ENCODE measurements at places on chromosomes 16 and 17.
A peak's percentile ranks its signal among the peaks of the same experiment; 100 is the strongest.

DNA sequence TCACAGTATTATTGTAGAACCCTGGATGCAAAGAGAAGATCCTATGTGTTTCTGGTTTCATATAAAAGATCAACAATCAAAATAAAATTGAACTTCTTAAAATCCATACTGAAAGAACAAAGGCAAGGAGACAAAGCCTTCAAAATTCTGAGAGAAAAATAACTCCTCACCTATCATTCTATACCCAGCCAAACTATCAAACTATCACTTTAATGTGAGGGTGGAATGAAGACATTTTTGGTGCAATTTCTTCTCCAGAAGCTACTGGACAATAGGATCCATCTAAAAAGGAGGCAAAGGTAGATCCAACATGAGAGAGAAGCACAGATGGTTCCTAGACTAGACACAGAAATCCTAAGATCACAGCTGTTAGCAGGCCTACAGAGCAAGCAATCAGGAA is 71.1 kb downstream of the CPPED1 start:
- DNase-seq: peak; percentile 22

GRCh38 chr17:64441772-64442540 is 7.0 kb upstream of the MILR1 start:
- peak; percentile 58 for DNase-seq

GRCh38 chr16:11354733-11355574 is 9.7 kb downstream of the RMI2 start:
- peak; percentile 56 for DNase-seq

GRCh38 chr17:1171953-1172352 is 7.8 kb downstream of the ABR start:
- no peak for DNase-seq

- DNase-seq: peak; percentile 88
Observed at GRCh38 chr17:39663688-39664580, 1.2 kb upstream of the TCAP start.

DNA sequence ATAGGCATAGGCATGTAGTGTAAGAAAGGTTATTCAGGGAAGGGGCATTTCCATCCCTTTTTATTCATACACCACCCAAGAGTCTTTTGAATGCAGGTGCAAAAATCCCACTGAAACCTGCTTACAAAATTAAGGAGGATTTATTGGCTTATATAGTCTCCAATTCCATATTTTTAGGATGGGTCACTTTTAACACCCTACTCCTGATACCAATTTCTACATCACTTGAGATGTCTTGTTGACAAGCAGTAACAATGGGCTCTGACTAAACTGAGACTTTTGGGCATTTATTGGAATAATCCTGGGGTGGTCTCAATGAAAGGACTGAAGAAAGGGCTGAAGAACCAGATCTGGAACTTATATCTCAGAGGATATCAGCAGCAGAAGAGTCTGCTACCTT is 18.9 kb upstream of the NKD1 start:
- no peak for DNase-seq

GRCh38 chr17:79917902-79918484 is 78.8 kb upstream of the CBX4 start:
- peak; percentile 57 for DNase-seq

DNA sequence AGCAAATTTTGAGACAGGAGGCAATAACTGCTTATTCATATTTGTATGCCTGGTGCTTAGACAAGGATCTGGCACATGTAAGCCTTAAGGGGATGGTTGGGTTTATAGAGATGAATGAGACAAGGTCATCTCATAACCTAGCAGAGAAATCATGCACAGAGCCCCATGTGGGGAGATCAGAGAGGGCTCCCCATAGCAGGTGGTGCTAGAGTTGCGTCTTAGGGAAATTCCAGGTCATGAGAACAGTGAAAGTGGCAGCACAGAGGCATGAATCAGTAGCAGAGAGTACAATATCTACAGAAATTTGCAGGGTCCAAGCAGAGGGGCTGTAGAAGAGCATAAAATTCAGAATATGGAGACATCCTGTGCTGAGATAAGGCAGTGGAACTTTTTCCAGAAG is 57.3 kb downstream of the SLC6A2 start:
- no peak for DNase-seq

DNA sequence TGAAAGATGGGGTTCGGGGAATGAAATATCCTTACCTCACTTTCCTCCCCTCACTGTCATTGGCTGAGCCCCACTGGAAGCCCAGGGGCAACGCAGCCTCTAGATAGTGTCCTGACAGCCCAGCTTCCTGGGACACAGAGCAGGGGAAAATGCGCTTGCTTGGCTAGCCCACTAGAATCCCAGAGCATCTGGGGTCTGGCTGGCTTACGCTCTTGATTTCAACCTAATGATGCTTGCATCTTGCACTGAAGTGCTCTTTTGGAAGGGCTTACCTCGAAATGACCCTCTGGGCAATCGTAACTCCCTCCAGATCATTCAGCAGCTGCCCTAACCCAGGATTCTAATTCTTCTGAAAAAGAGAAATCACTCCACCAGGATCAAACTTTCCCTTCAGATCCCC is 147.6 kb downstream of the SOX9 start:
- DNase-seq: no peak

DNA sequence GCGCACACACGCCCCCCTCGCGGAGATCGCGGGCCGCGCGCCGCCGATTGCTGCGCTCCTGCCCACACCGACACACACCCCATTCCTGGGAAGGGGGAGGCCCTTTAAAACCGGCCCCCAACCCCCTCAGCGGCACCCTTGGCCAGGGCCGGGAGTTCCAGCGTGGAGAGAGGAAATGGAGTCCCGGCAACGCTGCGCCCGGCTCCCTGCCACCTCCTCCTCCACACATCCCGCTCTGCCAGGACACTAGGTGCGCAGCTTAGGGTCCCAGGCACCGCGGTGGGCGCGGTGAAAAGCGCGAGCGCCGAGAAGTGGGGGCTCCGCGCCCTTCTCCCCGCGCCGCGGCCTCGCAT is 397 bp downstream of the CDC42EP4 start:
- peak; percentile 78 for DNase-seq

DNA sequence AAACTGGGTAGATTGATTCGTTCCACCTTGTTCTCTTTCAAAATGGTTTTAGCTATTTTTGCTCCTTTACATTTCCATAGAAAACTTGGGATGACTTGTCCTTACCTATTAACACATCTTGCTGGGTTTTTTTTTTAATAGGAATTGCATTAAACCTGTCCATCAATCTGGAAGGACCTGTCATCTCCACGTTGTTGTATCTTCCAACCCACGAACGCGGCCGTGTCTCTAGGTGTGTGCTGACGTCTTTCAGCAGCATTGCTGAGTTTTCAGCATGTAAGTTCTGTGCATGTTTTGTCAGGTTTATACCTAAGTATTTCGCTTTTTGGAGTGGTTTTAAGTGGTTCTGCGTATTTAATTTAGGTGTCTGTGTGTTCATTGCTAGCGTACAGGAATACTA is 60.4 kb upstream of the GNG13 start:
- peak; percentile 59 for DNase-seq

GRCh38 chr16:71585318-71585703 is 8.4 kb upstream of the TAT start:
- no peak for DNase-seq

DNA sequence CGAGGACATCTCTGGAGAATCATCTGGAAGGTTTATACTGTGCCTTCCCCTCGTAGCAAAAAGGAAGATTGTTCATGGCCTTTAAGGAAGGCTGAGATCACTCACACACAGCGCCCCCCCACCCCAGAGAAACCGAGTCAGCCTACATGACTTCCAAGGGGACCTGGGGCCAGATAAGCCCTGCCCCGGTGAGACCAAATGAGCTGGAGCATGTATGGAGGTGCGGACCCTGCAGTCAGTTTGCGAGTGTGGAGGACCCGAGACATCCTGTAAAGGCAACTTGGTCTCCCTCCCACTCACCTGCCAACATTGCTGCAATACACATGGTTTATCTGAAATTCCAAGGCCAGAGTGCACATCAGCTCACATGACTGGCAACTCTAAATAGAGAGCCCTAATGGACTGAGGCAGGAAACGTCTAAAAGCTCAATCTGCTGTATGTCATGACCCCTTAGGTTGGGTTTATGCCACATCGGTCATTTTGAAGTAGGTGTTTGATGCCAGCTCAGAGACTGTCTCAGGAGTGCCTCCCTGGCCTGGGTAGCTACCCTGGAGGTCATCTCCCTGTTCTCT is 233.6 kb downstream of the CPPED1 start:
- DNase-seq: no peak

DNA sequence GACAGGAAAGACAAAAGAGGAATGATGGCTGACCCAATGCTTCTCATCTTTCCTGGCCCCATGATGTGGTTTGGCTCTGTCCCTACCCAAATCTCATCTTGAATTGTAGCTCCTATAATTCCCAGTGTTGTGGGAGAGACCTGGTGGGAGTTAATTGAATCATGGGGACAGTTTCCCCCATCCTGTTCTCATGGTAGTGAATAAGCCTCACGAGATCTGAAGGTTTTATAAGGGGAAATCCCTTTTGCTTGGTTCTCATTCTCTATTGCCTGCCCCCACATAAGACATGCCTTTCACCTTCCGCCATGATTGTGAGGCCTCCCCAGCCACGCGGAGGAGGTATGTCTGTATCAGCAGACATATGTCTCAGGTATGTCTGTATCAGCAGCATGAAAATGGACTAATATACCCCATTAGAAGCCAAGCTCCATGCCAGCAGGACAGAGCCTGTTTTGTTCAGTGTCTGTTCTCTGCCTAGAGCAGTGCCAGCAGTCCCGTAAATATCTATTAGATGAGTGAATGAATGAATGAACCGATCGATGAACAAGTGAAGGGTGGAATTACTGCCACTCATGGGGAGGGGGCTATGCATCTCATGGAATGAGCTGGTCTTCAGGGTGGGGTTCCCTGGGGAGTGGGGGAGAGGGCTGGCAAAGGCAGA is 304.4 kb downstream of the SOX9 start:
- no peak for DNase-seq

DNA sequence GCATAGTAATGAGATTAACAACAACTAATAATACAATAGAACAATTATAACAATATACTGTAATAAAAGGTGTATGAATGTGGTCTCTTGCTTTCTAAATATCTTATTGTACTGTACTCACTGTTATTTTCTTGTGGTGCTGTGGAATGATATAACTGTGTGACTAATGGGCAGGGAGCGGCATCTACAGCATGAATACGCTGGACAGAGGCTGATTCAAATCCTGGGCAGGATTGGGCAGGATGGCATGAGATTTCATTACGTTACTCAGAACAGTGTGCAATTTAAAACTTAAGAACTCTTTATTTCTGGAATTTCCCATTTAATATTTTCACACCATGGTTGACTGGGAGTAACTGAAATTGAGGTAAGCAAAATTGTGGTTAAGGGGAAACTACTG is 1239.8 kb upstream of the GOT2 start:
- DNase-seq: peak; percentile 73

DNA sequence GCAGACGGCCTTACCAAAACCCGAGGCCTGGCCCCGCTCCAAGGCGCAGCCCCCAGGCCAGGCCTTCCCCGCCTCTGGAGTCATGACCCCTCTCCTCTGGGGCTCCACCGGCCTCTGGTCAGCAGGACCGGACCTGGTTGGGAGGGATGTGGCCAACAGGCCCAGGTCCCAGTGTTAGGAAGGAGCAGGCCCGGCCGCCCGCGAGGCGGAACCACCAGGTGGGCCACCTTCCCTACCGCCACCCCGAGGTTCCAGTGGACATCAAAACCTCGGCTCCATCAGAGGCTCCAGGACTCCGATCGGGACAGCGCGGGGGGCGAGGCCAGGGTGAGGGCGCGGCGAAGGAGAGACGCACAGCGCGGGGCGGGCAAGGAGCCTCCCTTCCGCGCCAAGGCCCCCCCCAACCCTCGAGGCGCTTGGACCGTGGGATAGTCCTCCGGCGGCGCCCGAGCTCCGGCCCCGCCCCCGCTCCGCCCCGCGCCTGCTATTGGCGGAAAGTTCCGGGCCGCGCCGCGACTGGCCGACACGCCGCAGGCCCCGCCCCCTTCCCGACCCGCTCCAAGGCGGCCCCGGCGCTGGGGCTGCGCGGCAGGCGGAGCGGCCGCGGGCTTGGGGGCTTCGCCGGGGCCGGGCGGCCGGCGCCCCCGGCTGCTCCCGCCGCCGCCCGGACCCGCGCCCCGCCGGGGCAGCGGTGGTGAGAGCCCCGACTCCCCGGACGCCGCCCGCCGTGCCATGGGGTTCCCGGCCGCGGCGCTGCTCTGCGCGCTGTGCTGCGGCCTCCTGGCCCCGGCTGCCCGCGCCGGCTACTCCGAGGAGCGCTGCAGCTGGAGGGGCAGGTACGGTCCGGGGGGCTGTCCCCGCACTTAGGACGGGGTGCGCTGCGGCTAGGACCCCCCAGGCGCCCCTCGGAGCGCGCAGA is at the start of gene METRN:
Gene METRN (plus strand): TSS at position 561 of the 919 bp plus-strand sequence. CDS start 172 bp downstream, at position 733.
- DNase-seq: peak; percentile 100

DNA sequence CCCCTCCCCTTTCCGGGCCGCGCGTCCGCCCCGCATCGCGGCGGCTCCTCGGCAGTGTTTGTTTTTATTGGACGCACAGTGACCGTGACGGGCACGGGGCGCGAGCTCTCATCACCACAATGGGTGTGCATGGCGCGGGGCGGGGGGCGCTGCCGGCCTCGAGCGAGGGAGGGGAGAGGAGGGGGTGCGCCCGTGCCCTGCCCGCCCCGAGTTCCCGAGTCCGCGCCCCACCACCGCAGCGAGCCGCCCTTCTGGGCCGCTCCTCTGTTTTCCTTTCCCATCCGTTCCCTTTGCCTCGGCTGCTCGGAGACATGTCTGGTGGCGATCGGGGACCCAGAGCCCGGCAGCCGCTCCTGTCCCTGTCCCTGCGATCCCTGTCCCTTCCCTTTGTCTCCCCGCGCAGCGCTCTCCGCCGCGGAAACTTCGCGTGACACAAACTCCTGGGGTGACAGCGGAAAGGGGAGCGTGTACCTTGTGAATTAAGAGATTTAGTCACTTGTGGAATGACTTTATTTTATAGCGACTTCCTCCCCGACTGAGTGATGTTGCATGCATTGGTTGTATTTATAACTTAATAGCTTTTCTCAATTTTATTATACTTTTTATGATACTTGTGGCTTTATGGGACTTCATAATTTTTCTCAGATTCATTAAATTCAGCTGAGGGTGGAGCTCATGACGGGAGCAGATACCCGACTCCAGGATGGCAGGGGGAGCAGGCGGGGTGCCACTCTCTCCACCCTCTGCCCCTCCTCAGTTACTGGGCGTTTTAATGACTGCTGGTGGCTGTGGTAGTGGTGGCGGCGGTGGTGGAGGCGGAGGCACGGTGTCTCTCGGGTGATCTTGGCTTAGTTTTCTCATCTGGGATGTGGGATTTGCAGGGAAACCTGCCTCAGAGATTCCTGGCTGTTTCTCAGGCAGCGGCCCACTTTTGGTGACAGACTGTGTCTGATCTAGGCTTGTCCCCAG is 40.8 kb downstream of the MRM1 start:
- DNase-seq: peak; percentile 82

DNA sequence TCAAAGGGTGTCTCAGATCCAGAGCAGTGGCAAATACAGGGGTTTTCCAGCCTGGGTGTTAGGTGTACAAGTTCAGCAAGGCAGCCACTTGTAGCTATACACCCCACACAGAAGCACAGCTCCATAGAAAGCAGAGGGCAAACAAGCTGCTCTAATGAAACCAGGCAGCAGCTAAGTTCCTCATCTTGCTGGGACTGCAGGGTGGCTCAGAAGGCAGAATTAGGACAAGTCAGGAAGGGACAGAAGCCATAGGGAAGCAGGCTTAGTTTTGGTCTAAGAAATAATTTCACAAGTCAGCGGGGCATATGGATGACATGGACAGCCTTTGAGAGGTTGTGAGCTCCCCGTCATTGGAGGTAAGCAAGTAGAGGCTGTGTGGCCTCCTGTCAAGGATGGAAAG is 23.7 kb downstream of the CNGB1 start:
- no peak for DNase-seq
